Sigmoid colon (tissue), 7 donors: ENCODE measurements at places on chromosomes 7 and 10. TPM values are rescaled to one million over a fixed set of nuclear protein-coding genes. Genes with fewer than 3 reads are reported as not detected.

The AIMP2 gene
- total RNA-seq, result 27.1 TPM

GRCh38 chr7:108454674-108455550 lies 1.3 kb downstream of the NRCAM start:
- H3K4me1 ChIP-seq, result peaks cover 25% of the 10 kb centered on the region
- peaks cover 85% of the 10 kb centered on the region for H3K27me3 ChIP-seq
- H3K27ac ChIP-seq, result no peak overlapping the region
- H3K36me3 ChIP-seq, result no peaks in the 10 kb centered on the region

DNA sequence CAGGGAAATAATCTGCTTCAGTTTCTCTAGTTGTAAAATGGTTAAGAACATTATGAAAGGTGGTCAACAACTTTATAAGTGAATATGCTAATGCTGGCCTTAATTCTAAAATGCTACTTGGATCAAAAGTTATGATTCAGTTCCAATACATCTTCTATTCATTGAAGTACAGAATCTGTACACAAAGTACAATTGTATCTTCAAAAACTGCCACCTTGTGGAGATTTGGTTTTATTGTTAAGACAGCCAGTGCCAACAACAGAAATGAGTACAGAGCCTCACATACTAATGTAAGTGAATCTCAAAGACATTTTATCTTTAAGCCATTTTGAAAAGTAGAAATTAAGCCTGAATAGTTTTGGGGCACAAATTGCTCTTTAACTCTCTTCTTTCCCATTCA lies 194.0 kb downstream of the CFTR start:
- no peaks in the 10 kb centered on the region for H3K4me1 ChIP-seq
- no peak for DNase-seq
- H3K36me3 ChIP-seq, result no peaks in the 10 kb centered on the region
- no peak overlapping the region for H3K4me3 ChIP-seq
- no peaks in the 10 kb centered on the region for H3K27me3 ChIP-seq
- no peak overlapping the region for H3K27ac ChIP-seq

GRCh38 chr7:7519056-7519455 lies 16.6 kb downstream of the COL28A1 start:
- no peak overlapping the region for H3K27ac ChIP-seq
- no peaks in the 10 kb centered on the region for H3K27me3 ChIP-seq
- H3K4me3 ChIP-seq, result no peak overlapping the region

The AKR1B15 gene
- total RNA-seq, result not detected
